ENCODE measurements at places on chromosomes 7 and 10. TPM values are rescaled to one million over a fixed set of nuclear protein-coding genes. Genes with fewer than 3 reads are reported as not detected.
A peak's percentile ranks its signal among the peaks of the same experiment; 100 is the strongest.

Gene CYP26A1
- total RNA-seq = not detected

GRCh38 chr7:2527505-2528467 lies 8.2 kb downstream of the LFNG start:
- DNase-seq = peak; percentile 68

- no peak for DNase-seq
Observed at GRCh38 chr10:30374353-30374752, 25.3 kb upstream of the MTPAP start.

- DNase-seq = peak; percentile 89
Observed at GRCh38 chr7:1028775-1029636, 15.3 kb upstream of the GPR146 start.
